Adrenal gland (tissue), 19 donors: ENCODE measurements at places on chromosomes 12 and 14. TPM values are rescaled to one million over a fixed set of nuclear protein-coding genes. Genes with fewer than 3 reads are reported as not detected.

DNA sequence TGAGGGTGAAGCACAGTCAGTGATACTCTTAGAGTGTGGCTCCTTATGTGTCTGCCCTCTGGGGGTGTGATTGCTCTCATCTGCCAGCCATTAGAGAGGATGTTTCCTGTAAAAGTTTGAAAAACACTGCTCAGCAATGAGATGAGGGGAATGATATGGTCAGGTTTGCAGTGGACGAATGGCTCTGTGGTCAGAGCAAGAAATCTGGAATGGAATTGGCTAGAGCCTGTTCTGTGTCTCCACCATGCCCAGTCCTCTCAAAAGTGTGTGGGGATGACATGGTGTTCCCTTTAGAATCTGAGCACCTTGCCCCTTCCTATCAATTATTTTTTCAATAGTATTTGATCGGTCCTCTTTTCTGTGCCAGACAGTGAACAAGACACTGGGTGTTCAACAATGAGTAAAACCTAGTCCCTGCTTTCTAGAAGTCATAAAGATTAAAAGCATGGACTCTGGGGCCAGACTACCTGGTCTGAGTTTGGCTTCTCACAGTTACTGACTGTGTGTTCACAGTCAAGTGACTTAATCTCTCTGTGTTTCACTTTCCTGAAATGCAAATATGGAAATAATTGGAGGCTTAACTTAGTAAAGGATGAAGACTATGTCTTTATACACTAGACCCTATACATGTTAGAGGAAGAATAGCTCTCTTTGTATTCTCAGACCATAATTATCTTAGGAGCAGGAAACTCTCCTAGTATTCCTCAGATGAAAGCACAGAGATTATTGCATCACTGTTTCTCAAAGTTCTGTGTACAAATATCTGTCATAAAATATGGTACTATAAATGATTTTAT, 1.6 kb downstream of the ACSS3 start:
- peaks cover 14% of the 10 kb centered on the region for H3K4me1 ChIP-seq
- no peak for DNase-seq
- no peak overlapping the region for H3K4me3 ChIP-seq

DNA sequence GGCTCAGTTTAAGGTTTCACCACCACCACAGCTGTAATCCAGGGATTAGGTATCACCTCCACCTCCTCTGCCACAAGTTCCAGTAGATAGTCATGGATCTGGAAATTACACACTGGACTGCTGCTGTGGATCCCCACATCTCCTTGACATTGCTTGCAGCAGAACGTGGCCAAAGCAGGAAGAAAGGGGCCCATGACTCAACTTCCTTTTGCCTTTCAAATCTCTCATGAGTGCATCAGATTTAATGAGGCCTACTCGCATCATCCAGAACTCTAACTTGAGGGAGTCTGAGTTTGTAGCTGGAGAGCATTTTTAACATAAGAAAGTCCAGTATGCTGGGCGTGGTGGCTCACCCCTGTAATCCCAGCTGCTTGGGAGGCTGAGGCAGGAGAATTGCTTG, 29.2 kb upstream of the TMED10 start:
- no peak overlapping the region for H3K27ac ChIP-seq
- H3K4me1 ChIP-seq: no peaks in the 10 kb centered on the region
- H3K4me3 ChIP-seq: no peak overlapping the region
- H3K36me3 ChIP-seq: no peaks in the 10 kb centered on the region
- no peaks in the 10 kb centered on the region for H3K27me3 ChIP-seq

DNA sequence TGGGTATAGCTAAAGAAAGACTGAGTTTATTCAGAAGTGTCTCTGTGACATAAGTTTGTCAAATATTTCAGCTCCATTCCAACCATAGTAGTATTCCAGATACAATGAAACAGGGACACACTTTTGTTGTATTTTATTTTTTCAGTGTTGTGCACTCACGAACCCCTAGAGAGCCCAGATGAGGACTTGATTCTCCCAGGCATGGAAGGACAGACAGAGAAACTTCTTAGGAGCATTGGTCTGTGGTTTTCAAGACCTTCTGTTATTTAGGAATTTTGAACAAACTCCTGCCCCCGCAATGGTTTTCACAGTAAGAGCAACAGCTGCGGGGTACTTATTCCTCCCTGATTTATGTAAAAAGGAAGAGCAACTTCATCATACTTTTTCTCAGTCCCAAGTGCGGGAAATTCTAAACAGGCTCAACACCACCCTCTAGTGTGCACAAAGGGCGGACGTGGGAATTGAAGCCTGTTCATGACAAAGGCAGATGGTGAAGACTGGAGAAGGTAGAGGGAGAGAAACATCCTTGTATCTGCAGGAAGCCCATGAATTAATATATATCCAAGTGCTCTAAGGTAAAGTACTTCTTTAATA, 147.6 kb downstream of the PAH start:
- no peaks in the 10 kb centered on the region for H3K27me3 ChIP-seq
- no peaks in the 10 kb centered on the region for H3K36me3 ChIP-seq
- no peaks in the 10 kb centered on the region for H3K4me1 ChIP-seq
- no peak overlapping the region for H3K27ac ChIP-seq

GRCh38 chr12:7142809-7143465, 12.8 kb downstream of the CLSTN3 start:
- H3K27me3 ChIP-seq: no peaks in the 10 kb centered on the region
- H3K4me1 ChIP-seq: no peaks in the 10 kb centered on the region
- no peak overlapping the region for H3K4me3 ChIP-seq
- H3K36me3 ChIP-seq: no peaks in the 10 kb centered on the region
- H3K27ac ChIP-seq: no peak overlapping the region

DNA sequence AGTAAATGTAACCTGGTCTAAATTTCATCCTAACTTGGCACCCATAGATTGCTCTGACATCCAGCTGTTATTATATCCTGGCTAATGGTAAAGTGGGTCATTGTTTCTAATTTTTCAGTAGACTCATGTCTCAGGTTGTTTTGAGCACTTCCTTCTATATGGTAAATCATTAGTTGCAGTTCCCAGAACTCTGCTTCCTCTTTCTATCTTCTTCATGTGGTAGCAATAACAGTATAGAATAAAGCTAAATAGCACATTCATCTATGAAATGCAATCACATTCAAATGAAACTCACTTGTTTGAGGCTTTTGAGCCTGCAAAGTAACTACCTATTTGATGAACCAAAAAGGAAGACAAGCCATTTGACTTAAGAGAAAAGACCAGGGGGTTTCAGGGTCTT, 65.1 kb upstream of the GZMB start:
- DNase-seq: no peak
- H3K4me1 ChIP-seq: no peaks in the 10 kb centered on the region
- H3K4me3 ChIP-seq: peak overlapping the region; percentile 30
- H3K36me3 ChIP-seq: no peaks in the 10 kb centered on the region

GRCh38 chr12:56677680-56678079, 10.4 kb downstream of the PTGES3 start:
- H3K4me3 ChIP-seq: no peak overlapping the region
- no peak overlapping the region for H3K27ac ChIP-seq
- DNase-seq: no peak
- H3K27me3 ChIP-seq: no peaks in the 10 kb centered on the region
- H3K4me1 ChIP-seq: peaks cover 69% of the 10 kb centered on the region
- no peaks in the 10 kb centered on the region for H3K36me3 ChIP-seq

DNA sequence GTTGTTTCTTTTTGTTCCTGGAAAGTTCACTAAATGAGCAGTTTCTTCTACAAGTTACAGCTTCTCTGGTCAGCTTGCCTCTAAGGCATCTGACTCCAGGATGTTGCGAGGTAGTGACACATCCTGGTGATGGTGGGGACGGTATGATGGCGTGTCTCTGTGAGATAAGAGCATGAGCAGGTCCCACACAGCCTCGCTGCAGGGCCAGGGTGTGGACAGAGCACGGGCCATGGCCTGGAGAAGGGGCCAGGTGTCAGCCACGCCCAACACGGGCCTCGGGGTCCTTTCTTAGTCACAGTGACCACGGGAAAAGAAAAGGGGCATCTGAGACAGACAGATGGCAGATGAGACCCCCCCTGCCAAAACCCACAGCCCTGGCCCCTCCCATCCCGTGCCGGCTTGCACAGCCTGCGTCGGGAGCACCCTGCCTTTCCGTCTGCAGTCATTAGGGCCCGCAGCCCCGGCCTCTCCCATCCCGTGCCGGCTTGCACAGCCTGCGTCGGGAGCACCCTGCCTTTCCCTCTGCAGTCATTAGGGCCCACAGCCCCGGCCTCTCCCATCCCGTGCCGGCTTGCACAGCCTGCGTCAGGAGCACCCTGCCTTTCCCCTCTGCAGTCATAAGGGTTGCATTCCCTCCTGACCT, 79.3 kb upstream of the DYNC1H1 start:
- H3K27ac ChIP-seq: no peak overlapping the region
- H3K36me3 ChIP-seq: peaks cover 65% of the 10 kb centered on the region
- no peaks in the 10 kb centered on the region for H3K27me3 ChIP-seq
- H3K4me1 ChIP-seq: no peaks in the 10 kb centered on the region

DNA sequence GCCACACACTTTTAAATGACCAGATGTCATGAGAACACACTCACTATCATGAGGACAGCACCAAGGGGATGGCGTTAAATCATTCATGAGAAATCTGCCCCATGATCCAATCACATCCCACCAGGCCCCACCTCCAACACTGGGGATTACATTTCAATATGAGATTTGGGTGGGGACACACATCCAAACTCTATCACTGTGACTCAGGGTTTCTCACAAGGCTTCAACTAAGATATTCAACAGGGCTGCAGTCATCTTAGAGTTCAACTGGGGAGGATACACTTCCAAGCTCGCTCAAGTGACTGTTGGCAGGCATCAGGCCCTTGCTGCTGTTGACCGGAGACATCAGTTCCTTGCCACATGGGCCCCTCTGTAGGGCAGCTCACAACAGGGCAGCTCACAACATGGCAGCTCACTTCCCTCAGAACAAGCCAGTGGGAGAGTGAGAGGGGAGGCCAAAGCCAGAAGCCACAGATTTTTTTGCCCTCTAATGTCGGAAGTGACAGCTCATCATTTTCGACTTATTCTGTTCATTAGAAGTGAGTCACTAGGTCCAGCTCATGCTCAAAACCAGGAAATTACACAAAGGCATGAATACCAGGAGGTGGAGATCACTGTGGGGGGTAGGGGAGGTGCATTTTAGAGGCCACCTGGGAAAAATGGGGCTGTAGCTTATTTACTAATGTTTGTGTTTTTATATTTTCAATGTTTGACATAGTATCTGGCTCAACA, 50.8 kb upstream of the PTHLH start:
- no peaks in the 10 kb centered on the region for H3K4me1 ChIP-seq
- H3K27ac ChIP-seq: no peak overlapping the region
- no peaks in the 10 kb centered on the region for H3K27me3 ChIP-seq

- H3K27ac ChIP-seq: no peak overlapping the region
- no peak for DNase-seq
- H3K27me3 ChIP-seq: no peaks in the 10 kb centered on the region
- no peak overlapping the region for H3K4me3 ChIP-seq
- peaks cover 3% of the 10 kb centered on the region for H3K4me1 ChIP-seq
- H3K36me3 ChIP-seq: no peaks in the 10 kb centered on the region
Observed at GRCh38 chr14:77610553-77610952, 5.9 kb downstream of the SPTLC2 start.

DNA sequence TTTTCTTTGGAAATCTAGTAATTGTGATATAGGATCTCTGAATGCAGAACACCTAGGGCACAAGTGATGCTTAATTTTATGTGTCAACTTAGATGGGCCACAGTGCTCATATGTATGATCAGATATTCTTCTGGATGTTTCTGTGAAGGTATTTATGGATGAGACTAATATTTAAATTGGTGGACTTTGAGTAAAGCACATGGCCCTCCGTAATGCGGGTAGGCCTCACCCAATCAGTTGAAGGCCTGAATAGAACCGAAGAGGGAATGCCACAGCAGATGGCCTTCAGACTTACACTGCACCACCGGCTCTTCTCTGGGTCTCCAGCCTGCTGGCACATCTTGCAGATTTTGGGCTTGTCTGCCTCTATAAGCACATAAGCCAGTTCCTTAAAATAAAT, 60.0 kb downstream of the ETV6 start:
- H3K27ac ChIP-seq: no peak overlapping the region
- H3K27me3 ChIP-seq: no peaks in the 10 kb centered on the region
- H3K4me3 ChIP-seq: no peak overlapping the region
- DNase-seq: no peak
- no peaks in the 10 kb centered on the region for H3K36me3 ChIP-seq

GRCh38 chr14:39322807-39323206, 89.1 kb downstream of the MIA2 start:
- H3K36me3 ChIP-seq: peaks cover 18% of the 10 kb centered on the region
- no peaks in the 10 kb centered on the region for H3K4me1 ChIP-seq
- H3K4me3 ChIP-seq: no peak overlapping the region
- H3K27me3 ChIP-seq: no peaks in the 10 kb centered on the region
- DNase-seq: no peak

- H3K4me3 ChIP-seq: no peak overlapping the region
- no peaks in the 10 kb centered on the region for H3K36me3 ChIP-seq
- no peak overlapping the region for H3K27ac ChIP-seq
- no peaks in the 10 kb centered on the region for H3K27me3 ChIP-seq
Observed at GRCh38 chr12:8675591-8676036, 13.0 kb upstream of the MFAP5 start.

DNA sequence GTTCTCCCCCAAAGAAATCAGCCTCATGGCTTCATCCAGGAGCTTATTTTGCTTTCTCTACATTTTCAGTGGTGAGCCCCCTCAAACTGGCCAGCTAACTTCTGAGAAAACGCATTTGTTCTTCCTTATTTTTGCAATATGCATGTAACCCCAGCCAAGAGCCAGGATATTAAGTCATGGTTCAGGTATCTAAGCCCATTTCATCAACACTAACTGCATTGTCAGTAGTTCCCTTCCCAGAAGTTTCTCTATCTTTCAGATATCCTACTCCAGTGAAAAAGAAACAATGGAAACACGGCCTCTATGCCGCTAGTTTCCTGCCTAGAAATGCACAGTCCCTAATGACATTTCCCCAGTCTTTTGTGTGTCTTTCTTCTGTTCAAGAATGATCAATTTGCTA, 102.8 kb upstream of the RASSF8 start:
- no peak for DNase-seq
- H3K36me3 ChIP-seq: no peaks in the 10 kb centered on the region
- no peaks in the 10 kb centered on the region for H3K27me3 ChIP-seq
- H3K4me3 ChIP-seq: no peak overlapping the region
- no peaks in the 10 kb centered on the region for H3K4me1 ChIP-seq

GRCh38 chr12:111767362-111768158, 827 bp downstream of the ALDH2 start:
- H3K27ac ChIP-seq: peak overlapping the region; percentile 74
- H3K36me3 ChIP-seq: no peaks in the 10 kb centered on the region
- no peak for DNase-seq
- H3K4me3 ChIP-seq: peak overlapping the region; percentile 86
- H3K27me3 ChIP-seq: no peaks in the 10 kb centered on the region

The CAPZA3 gene
- total RNA-seq: not detected

The OTX2 gene
- total RNA-seq: not detected

The TOX4 gene
- total RNA-seq: 49.9 TPM

The ESR2 gene
- total RNA-seq: 30.2 TPM

The PLEKHG3 gene
- 11.7 TPM for total RNA-seq

The DLGAP5 gene
- total RNA-seq: 0.35 TPM

The DGKA gene
- total RNA-seq: 16.0 TPM

The TTLL5 gene
- 28.0 TPM for total RNA-seq

The CEBPE gene
- total RNA-seq: not detected
